ENCODE measurements at places on chromosomes 5 and 9.
A peak's percentile ranks its signal among the peaks of the same experiment; 100 is the strongest.

DNA sequence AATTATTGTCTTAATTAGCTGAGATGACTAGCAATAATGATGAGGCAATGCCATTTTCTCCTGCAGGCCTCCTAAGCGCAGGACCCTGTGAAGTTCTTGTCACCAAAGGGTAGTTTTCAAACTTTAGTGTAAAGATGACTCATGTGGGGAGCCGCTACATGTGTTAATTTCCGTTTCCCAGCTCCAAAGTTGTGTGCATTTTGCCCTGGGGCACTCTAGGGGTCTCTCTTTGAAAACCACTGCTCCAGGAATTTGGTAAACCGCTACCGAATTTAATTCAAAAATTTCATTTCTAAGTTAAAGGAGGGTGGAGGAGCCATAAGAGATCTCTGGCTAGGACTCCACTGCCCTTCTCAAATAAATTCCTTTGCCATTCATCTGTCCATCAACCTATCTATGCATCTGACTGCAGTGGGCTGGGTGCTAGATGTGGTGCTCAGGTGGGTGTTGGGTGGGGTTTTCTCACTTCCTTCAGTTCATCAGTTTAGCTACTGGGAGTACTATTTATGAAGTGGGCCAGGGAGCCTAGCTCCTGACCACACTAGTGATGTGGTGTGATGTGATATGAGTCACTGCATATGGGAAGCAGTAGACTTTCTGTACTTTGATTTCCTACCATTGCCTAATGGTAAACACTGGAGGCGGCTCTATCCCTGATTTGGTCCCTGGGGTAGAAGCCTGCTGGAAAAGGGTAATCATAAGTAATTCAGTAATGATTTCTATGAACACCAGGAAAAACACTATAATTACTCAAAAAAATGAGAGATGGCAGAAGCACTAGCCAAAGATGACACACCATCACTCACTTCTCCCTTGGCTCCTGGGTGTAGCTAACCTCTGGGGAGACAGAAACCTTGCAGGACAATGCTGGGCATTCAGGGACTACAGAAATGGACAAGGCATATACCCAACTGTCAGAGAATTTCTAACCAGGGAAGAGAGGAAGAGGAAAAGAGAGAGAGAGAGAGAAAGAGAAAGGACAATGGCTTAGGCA, 4.0 kb upstream of the ZSWIM6 start:
- no peak for DNase-seq

DNA sequence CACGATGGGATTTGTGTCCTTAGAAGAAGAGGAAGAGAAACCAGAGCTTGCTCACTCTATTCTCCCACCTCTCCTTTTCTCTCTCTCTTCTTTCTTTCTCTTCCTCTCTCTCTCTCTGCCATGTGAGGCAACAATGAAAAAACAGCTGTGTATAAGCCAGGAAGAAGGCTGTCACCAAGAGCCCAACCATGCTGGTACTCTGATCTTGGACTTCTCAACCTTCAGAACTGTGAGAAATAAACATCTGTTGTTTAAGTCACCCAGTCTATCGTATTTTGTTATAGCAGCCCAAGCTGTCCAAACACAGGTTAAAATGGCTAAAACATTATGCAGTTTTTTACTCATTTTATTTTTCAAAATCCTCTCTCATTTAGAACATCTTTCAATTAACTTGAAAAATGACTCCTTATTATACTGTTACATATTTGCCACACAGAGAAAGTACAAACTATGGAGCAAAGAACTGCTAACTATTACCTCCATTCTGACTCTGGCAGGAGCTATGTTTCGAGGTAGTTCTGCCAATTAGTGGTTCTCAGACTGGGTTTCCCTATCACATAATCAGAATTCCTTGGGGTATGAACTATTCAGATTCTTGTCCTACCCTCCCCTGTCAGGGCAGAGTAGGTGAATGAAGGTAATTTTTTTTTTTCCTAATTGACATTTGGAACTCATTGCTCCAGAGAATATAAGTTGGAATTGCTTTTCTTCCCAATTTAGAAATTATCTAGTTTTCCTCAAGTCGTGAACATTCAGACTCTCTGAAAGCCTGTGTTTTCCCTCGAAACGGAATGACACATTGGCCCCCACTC, 434.6 kb downstream of the ENC1 start:
- no peak for DNase-seq

DNA sequence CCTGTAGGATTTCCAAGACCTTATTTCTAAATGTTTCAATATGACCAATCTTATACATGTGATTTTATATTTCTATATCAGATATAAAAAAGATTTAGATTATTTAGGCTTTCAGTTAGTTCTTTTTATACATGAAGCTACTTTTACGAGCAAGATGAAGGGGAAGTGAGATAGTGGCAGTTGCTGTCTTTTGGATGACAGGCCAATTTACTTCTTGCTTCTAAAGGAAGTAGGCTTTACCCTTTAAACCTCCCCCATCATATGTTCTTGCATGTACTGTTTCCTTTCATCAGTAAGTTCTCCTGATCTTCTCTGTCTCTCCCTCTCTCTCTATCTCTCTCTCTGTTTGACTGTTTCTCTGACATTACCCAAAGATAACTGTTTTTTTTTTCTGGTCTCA, 4.0 kb upstream of the TYRP1 start:
- no peak for DNase-seq

GRCh38 chr9:1960342-1961042, 54.7 kb upstream of the SMARCA2 start:
- no peak for DNase-seq

GRCh38 chr9:14119694-14120514, 194.0 kb downstream of the NFIB start:
- no peak for DNase-seq

GRCh38 chr5:139671096-139671841, 23.1 kb downstream of the CXXC5 start:
- no peak for DNase-seq

- no peak for DNase-seq
Measured at GRCh38 chr5:126677121-126677520, 76.4 kb downstream of the PHAX start.

DNA sequence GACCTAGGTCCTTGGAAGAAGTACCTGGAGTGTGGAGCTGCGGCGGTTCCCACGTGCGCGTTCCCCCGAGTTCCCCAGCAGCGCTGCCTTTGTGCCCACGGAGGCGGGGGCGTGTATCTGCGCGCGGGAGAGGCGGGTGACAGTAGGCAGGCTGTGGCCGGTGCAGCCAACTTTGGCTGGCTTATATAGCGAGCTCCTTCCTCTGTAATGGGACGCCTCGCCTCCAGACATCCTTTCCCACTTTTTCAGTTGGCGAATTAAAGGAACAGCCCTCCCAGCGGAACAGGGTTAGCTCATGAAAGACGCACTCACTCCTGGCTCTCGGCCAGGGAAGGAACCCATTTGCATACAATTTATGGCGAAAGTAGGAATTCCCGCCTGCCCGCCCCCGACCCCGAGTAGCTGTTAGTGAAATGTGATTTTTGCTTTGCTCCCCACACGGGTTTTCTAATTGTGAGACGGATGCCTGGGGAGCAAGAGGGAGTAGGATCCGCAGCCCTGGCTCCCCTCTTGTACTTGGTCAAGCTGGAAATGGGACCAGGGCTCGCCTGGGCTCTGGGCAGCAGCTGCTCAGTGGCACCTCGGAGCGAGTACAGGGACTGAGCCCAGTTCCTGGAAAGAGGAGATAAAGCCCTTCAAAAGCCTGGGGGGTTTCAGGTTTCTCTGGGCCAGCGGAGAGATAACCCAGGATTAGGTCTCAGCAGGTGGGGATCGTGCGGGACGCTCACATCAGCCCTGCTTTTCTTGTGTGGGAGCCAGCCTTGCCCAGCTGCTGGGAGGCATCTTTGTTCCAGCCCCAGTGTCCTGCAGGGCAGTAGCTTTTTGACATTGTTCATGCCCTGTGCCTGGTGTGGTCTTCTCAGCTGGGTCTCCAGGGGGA, at the start of gene TNC:
Gene TNC, minus strand, starts transcription at position 159 of the 880 bp plus-strand sequence. CDS start 27,139 bp downstream, outside the sequence.
- DNase-seq, result peak; percentile 43

DNA sequence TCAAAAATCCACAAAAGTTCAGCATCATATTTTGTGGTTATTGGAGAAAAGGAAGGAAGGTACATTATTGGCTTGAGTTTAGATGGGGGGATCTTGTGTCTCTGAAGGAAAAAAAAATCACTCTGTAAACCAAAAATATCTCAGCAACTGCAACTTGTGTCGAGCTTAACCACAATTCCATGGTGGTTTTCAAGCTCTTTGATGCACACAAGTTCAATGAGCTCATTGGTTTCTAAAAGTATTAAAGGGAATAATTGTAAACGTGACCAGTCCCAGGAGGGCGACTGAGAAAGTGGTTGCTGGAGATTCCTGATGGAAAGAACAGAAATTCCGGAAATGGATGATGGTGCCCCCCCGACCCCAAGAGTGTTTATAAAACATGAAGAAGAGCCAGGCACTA, 173.8 kb downstream of the PSAT1 start:
- DNase-seq, result no peak

GRCh38 chr9:86308687-86309086, 26.3 kb upstream of the ISCA1 start:
- no peak for DNase-seq

DNA sequence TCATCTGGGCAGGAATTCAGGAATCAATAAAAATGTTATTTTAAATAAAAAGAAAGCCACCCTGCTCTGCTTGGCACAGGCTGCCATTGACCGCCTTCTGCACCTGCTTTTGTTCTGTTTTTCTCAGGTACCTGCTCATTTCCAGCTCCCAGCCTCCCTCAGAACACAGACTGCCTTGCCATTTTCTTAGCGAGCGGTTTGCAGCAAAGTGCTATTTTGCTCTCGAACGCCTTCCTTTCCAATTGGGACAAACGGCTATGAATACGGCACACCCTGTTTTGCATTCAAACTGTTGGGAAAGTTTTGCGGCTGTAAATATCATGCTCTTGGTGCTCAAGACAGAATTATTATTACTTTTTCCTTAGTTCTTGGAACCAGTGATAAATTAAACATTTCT, 25.1 kb upstream of the FCN1 start:
- DNase-seq, result no peak

DNA sequence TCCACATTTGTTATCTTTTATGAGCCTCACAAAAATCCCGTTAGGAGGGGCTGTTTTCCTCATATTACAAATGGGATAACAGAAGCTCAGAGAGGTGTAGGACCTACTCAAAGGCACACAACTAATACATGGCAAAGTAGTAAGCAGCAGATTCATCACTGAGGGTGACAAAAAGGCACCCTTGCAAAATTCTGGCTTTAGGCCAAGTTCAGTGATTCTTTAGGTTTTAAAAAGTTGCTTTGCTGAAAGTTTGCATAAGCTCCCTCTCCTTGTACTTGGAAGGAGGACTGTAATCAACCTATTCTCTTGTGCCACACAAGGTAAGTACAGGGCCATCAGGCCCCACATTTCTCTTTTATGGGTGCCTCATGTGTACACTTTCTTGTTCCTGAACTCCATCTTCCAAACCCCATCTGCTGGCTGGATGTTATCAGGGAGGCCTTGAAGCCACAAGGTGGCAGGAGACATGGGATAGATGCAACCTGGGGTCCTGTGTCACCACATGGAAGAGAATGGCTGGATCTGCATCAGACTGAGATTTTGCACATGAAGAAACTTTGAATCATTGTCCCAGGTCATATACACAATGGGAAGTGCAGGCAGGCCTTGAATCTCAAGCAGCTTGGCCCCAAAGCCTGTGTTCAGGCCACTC, 311.6 kb downstream of the MSX2 start:
- DNase-seq, result no peak

- no peak for DNase-seq
Measured at GRCh38 chr9:123115146-123115913, 81.9 kb downstream of the GPR21 start.

DNA sequence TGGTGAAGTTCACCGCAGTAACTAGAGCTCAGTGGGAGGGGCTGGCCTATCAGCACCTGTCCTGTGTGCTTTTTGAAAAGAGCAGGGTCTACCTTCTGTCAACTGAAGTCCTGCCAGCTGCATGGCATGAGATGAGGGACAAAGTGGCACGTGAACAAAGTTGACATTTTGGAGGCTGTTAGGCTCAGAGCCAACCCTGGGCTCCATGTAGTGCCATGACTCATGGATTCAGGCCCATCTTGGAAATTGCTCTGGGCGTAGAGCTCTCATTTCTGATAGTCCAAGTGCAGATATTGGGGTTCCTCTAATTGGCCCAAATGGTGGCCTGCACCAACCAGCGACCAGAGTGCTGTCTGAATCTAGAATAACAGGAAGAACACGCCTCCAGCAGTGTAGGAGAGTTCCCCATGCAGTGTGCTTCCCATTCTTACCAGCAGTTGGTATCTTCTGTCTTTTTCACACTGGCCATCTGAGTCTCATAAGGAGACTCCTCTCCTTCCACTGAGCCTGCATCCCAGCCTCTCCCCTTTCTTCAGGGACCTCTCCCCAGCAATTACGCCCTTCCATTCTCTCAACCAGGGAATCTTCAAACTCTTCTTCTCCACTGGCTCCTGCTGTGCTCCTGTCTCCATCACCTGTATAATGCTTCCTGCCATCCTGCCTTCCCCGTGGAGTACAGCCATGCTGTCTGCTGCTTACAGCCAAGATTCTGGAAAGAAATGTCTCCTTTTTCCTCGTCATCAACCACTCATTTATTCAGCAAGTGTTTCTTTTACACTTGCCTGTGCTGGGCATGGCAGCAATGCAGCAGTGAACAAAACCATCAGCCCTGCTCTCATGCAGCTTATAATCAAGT, 30.4 kb downstream of the IRF1 start:
- no peak for DNase-seq

- DNase-seq, result no peak
Measured at GRCh38 chr9:77224746-77225312, 47.5 kb downstream of the VPS13A start.

DNA sequence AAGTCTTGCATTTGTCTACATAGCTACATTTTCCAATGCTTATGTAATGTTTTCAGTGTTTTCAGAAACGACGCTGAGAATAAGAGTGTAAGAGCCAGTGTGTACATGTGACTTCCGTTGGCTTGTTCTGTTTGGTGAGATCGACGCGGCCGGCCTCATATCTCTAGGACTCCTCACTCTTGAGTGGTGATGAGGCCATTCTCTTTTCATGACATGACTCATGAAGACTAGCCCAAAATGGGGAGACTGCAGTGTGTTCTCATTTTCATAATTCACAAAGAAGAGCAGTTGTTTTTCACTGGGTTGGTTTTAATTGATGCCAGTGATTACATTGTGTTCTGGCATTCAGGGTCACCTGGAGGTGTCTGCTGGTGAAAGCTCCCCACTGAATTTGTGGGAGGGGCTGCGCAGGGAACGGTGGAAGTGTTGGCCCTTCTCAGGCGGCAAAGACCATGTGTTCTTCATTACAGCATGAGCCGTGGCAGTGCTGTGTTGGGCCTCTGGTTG, 131.5 kb upstream of the OTULINL start:
- DNase-seq, result no peak

DNA sequence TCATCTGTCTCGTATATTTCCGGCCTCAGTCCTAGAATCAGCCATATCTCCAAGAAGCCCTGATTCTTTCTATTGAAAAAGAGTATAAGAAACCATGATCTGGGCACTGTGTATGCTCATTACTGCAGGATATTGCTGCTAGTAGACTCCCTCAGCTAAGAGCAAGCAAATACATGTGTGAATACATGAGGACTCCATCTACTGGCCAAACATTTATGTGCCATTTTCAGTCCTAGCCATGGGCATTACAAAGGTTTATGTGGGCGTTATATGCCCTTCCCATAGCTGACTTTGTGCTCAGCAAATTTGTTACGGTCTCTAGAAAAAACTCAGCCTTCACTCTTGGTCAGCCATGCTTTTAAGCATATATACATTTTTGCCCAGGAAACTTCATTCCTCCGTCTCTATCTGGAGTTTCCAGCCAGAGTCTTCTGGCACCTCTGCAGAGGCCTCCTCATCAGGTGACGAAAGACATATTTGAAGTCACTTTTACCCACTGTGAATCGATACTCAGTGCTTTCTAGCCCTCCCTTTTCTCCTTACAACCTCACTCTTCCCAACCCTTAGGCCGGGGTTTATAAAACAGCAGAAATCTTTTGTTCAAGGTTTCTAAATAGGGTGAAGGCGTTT, 1495.6 kb upstream of the CDH6 start:
- DNase-seq, result no peak

Data from thoracic aorta (tissue), 2 donors.